Stimulated activated CD4-positive, alpha-beta T cell treated with anti-CD3 and anti-CD28 coated beads, Interleukin-2, amount 100 ng/mL, for 4 hours (primary cell): ENCODE measurements at places on chromosomes 2 and 18.

GRCh38 chr2:3001615-3002560 lies 375.7 kb downstream of the EIPR1 start:
- DNase-seq = no peak

GRCh38 chr2:75465317-75465984 lies 95.3 kb downstream of the EVA1A start:
- DNase-seq = no peak

DNA sequence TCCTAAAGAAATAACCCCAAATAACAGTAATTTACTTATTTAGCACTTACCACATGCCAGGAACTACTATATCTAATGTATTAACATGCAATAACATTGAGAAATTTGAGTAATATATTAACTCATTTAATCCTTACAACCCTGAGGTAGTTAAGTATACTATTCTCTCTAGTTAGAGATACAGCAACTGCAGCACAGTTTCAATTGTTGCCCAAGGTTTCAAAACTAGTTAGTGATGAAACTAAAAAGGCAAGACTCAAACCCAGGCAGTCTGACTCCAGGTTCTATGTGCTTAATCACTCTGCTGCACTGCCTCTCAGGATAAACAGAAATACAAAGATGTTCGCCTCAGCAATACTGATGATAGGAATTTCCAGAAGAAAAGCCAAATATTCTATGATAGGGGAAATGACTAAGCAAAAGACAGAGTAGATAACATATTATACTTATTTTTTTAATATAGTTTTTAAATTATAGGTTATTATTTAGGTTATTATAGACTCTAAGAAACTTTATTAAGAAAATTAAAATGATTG lies 88.0 kb downstream of the SS18 start:
- no peak for DNase-seq

- no peak for DNase-seq
These were observed 11.4 kb upstream of the SRBD1 start for GRCh38 chr2:45622336-45623075.

GRCh38 chr2:57460396-57461276 lies 586.0 kb upstream of the VRK2 start:
- no peak for DNase-seq

DNA sequence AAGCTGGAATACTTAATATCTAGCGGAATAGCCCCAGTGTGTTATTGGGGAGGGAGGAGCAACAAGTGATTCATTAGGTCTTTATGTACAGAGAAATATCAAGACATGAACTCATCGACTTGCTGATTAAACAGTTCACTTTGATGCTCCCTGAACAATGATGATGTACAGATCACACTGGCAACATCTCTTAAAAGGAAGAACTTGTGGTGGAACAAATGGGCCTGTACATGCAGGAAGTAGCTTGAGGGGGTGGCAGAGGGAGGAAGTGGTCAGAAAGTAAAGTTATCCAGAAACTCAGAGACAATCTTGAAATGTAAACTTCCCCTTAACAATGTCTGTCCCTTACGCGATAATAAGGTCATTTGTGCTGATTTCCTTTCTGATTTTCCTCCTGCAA lies 90.5 kb downstream of the NXPH2 start:
- no peak for DNase-seq

DNA sequence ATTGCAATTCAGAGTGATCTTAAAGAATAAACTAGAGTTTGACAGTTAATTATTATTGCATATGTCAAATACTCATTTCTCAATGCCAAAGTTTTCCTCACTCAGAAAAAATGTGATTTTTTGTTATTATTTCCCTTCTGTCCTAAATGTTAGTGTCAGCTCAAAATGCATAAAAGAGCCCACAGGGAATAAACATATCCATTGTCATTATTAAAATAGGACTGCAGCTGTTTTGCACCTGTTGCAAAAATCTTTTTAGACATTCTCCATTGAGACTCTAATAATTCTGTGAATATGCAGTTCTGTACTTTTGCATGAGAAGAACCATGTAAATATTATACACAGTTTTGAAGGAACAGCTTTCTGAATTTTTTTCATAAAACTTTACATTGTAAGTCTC lies 540.0 kb upstream of the SLC39A10 start:
- DNase-seq = no peak

DNA sequence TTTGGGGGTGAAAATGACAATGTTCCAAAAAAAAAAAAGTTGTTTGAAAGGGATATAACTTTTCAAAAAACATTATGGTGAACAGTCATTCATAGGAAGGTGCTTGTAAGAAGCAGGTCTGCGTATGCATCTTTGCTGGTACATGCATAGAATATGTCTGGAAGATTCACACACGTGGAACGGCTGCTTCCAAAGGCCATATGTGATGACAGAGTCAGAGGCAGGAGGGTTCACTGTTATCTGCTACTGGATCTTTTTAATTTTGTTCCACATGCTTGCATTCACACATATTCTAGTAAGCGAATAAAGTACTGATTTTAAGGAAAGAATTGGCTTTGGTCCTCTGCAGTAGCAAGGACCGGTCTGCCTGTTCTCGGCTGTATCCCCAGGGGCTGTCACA lies 193.4 kb downstream of the SMAD7 start:
- DNase-seq = no peak

- no peak for DNase-seq
These were observed 574.8 kb downstream of the KCNJ3 start for GRCh38 chr2:155273323-155273722.

GRCh38 chr2:30109856-30110255 lies 37.0 kb upstream of the YPEL5 start:
- no peak for DNase-seq

DNA sequence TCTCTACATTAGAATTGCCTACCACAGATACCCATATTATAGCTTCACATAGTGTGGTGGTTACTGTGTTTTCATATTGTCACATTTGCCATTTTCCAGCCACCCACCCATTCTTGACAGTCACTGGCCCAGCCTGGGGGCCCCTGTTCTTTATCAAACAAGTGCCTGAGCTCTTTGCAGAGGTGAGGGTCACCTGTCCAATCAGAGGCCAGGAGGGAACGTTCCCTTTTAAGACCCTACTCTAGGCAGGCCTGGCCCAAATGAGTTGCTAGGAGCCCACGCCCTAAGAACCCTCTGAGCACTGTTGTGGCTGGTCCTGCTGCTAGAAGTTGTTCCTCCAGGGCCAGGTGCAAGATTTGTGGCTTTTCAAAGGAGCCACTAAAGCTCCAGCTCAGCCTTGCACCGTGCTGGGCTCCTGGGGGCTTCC lies 5.2 kb downstream of the IL37 start:
- DNase-seq = no peak

DNA sequence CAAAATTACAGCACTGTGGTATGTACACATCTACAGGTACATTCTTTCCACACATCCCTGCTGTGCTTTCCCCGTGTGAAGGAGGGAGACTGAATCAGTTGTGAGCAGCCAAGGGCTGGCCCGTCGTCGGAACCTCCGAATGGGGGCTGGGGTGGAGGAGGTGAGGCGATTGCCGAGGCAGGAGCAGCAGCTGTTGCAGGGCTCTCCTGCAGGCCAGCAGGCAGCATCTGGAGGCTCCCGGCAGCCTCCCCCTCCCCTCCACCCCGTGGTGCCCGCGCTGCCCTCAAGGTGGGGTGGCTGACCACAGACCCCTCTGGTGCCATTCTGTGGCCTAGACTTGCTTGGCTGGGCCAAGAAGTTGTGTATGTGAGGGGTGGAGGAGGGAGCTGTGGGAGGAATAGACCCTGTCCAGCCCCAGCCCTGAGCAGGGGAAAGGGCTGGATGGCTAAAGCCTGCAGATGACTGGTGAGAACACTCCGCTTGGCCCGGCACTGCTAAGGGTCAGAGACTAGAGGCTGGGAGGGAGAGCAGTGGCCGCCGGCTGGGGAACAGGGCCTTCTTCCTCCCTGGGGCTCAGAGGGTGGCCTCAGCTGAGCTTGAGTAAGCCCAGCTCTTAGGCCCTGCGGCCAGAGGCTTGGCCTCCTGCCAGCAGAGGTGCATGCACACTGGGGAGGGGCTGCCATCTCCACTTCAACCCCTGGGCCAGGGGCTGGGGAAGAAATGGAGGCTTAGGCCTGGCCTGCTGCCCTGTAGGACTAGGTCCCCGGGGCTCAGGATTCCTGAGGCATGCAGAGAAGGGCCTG lies 7.6 kb downstream of the STAMBP start:
- no peak for DNase-seq

GRCh38 chr2:152609154-152609553 lies 108.1 kb downstream of the PRPF40A start:
- no peak for DNase-seq

- no peak for DNase-seq
These were observed 14.7 kb upstream of the OTOS start for GRCh38 chr2:240155048-240155744.

- no peak for DNase-seq
These were observed 1155.6 kb downstream of the LRP1B start for GRCh38 chr2:140975237-140975636.

DNA sequence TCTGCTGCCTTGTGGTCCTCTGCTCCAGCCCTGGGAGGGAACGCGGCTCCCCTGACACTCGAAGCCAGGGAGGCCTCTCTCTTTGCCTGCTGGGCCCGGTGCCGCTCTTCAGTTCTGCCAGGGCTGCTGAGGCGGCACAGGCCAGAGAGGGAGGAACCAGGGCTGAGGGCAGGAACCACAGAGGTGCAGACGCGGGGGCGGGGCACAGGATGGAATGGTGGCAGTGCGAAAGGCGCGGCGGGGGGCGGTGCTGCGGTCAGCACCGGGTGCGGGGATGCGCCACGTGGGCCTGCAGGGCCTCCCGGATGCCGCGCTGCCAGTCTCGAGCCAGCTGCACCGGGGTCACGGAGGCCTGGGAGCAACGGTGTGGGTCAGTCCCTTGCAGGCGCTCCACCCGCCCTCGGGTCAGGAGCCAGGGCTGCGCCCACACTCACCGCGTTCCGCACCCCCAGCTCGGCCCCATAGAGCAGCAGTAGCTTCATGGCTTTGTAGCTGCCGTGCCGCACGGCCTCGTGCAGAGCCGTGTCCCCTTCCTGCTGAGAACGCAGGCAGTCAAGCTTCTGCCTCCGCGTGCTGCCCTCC lies 4.4 kb downstream of the ANKRD23 start:
- peak; percentile 66 for DNase-seq

DNA sequence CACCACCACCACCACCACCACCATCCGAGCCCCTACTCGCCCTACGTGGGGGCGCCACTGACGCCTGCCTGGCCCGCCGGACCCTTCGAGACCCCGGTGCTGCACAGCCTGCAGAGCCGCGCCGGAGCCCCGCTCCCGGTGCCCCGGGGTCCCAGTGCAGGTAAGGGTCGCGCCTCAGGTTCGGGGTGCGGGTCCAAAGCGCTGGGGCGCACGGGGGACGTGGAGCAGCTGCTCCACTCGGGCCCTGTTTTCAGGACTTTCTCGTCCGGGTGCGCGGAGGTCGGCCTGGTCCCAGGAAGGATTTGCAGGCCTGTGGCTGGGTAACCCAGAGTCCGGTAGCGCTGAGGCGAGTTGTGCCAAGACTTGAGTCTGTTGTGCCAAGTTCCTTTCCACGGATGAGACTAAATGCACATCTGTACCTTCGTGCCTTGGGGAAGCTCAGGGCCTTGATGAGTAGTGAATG lies 2.8 kb downstream of the GATA6 start:
- no peak for DNase-seq

- DNase-seq = no peak
These were observed 29.2 kb upstream of the CTAGE1 start for GRCh38 chr18:22446911-22447310.

DNA sequence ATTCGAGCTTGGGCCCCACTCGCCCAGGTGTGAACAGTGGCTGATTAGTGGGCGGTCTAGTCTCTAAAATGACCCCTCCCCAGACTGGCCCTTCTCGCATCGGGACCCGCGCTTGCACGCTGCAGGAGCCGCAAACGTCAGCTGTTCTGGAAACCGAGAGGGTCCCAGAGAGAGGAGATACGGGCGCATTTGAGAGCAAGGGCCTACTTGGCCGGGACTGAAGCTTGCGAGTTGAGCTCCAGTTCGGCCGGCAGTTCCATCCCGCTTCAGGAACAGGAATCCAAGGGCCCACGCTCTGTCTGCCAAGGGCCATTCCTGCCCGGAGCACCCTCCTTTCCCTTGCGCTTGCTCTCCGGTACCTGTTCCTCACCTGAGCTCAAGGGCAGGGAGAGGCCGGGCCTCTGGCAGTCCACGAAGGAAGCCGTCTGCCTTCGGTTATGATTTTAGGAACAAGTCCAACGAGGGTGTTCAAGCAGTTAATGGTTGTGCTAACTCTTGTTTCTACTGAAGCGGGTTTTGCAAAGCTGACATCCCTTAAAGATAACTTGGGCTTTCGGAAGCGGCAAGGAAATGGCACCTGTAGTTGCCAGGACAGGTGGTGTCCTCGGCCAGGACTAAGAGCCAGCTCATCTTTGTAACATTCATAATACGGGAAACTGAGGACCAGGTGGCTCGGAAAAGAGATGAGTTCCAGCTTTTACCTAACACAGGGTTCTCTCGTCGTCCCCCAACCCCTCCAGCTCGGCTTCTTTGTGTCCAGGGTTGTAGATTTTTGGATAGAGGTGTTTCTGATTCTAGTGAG lies 3.9 kb upstream of the DLX1 start:
- DNase-seq = no peak

- no peak for DNase-seq
These were observed 87.5 kb downstream of the DYSF start for GRCh38 chr2:71540818-71541217.

DNA sequence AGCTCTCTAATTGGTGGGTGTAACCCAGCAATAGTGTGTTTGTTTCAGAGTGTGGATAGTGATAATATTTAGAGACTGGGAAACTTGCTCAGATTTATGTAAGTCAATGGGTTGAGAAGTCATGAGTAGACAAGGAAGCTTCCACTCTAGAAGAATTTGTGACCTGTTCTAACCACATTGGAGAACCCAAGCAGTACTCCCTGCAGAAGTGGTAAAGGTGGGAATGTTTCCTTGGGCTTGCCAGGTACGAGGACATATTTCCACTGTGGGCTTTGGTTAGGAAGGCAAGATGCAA lies 350.4 kb downstream of the THSD7B start:
- no peak for DNase-seq

DNA sequence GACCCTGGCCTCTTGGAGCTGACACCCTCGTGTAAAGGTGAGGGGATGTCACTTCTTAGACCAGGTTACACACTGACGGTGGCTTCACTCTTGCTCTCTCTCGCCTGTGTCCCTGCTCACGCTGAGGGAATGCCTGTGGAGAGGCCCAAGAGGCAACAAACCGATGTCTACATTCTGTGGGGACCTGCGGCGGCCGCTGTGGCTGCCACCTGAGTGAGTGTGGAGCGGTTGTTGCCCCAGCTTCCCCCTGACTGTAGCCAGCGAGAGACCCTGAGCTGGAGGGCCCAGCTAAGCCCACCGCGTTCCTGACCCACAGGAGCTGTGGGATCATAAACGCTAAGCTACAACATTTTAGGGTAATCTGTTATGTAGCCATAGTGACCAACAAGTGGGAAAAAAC lies 55.7 kb upstream of the ASAP2 start:
- no peak for DNase-seq

GRCh38 chr2:651951-652373 lies 25.2 kb downstream of the TMEM18 start:
- DNase-seq = no peak
